ENCODE measurements at places on chromosomes 16 and 17. TPM values are rescaled to one million over a fixed set of nuclear protein-coding genes. Genes with fewer than 3 reads are reported as not detected.

- no peaks in the 10 kb centered on the region for H3K27me3 ChIP-seq
- no peaks in the 10 kb centered on the region for H3K4me1 ChIP-seq
- H3K27ac ChIP-seq: no peak overlapping the region
Observed at GRCh38 chr17:81076141-81076679, 41.3 kb downstream of the BAIAP2 start.

DNA sequence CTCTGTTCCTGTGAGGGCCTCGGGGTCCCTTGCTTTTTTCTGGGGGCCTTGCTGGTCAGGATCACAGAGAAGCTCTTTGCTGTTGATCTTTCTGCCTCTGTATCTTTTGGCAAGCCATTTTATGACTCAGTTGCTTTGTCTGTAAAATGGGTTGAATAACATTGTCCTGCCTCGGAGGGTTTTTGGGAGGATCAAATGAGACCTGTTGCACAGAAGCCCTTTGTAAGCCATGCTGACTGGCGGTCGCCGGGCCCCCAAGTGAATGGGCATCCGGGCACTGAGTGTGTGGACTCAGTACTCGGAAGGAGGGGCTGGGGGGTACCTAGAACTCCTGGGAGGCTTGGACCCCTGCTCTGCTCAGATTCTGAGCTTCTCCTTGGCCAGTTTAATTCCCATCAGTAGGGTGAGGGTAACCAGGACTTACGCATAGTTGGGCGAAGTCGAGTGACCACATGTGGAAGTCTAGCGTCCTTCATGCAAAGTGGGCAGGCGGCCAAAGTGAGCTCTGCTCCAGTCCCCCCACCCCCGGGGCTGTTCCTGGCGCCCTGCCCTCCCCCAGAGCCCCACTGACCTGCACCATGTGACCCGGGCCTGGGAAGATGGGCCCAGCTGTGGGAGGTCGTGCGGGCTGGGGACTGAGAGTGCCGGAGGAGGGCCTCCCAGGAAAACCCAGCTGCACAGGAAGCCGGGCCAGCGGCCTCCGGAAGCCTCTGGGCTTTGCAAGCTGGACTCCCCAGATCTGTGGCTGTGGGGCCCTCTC is 284.0 kb downstream of the SEC14L1 start:
- H3K36me3 ChIP-seq: no peaks in the 10 kb centered on the region
- H3K27me3 ChIP-seq: no peaks in the 10 kb centered on the region
- H3K27ac ChIP-seq: no peak overlapping the region
- no peak for DNase-seq

DNA sequence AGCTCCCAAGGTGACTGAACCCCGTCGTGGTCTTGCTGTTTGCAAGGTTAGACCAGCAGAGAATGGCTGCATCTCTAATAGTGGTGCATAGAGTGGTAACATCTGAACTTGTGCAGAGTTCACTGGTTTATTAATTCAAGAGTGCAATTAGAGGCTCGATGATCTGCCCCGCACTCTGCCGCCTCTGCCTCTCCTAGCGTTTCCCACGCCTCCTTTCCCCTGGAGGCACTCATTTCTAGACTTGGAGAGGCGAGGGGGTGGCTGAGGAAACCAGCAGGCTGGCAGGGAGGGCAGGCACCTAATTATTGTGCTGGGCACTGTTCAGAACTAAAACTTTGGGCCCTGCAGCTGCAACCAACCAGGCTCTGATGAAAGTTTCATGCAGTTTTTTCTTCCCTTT is 363.5 kb upstream of the EEF2KMT start:
- no peak for DNase-seq
- no peaks in the 10 kb centered on the region for H3K36me3 ChIP-seq
- H3K4me1 ChIP-seq: no peaks in the 10 kb centered on the region
- H3K27ac ChIP-seq: no peak overlapping the region

The CCL7 gene
- not detected for total RNA-seq

The TOX3 gene
- total RNA-seq: not detected
